ENCODE measurements at places on chromosomes 3 and 15.

GRCh38 chr3:50388016-50388719 is 28.8 kb upstream of the TMEM115 start:
- DNase-seq: no peak

- no peak for DNase-seq
Measured at GRCh38 chr3:178685591-178685906, 149.3 kb downstream of the KCNMB2 start.

- DNase-seq: no peak
Measured at GRCh38 chr3:13492048-13492447, 11.9 kb downstream of the HDAC11 start.

DNA sequence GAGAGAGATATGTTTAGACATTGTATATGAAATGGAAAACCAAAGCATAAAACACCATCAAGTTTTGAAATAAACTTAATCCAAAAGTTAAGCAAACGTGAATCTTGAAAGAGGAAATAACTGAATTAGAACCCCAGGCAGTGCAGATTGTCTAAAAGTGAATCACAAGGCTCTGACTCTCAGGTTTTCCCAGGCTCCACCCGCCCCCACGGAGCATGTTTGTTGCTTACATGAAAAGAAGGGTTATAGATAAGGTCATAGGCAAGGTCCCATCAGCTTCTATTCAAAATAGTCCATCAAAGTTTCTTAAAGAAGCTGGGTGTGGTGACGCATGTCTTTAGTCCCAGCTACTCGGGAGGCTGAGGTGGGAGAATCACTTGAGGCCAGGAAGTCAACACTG is 29.0 kb upstream of the SLMAP start:
- DNase-seq: no peak

DNA sequence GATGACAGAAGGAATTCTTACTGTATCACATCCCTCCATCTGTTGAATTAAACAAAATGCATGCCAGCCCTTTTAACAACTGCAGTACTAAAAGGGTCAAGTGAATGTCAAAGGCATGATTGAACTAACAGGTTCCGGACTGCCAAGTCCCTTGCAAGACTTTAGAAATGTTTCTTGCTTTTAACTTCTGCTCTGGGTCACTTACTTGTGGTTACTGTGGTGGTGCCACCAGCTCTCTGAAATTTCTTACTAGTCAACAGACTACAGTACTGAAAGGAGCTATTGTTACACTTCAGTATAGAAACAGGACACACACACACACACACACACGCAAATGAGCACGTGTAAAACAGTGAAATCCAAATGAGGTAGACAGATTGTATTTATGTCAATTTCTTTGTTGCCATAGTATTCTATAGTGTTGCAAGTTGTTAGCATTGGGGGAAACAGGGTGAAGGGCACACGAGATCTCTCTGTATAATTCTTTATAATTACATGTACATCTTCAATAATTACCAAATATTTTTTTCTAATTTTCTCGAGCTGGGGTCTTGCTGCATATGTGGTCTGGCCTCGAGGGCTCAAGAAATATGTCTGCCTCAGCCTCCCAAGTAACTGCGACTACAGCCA is 79.9 kb upstream of the SLC25A26 start:
- DNase-seq: no peak

GRCh38 chr3:179196098-179196497 is 47.9 kb downstream of the PIK3CA start:
- DNase-seq: no peak

- no peak for DNase-seq
Measured at GRCh38 chr3:45095916-45096526, 50.2 kb downstream of the CDCP1 start.

- DNase-seq: no peak
Measured at GRCh38 chr3:149224736-149225594, 3.3 kb upstream of the CP start.

GRCh38 chr3:179244878-179245277 is 6.0 kb downstream of the KCNMB3 start:
- no peak for DNase-seq

- DNase-seq: no peak
Measured at GRCh38 chr3:189849262-189849661, 218.1 kb downstream of the TP63 start.

GRCh38 chr3:168570404-168571155 is 474.9 kb upstream of the GOLIM4 start:
- no peak for DNase-seq

DNA sequence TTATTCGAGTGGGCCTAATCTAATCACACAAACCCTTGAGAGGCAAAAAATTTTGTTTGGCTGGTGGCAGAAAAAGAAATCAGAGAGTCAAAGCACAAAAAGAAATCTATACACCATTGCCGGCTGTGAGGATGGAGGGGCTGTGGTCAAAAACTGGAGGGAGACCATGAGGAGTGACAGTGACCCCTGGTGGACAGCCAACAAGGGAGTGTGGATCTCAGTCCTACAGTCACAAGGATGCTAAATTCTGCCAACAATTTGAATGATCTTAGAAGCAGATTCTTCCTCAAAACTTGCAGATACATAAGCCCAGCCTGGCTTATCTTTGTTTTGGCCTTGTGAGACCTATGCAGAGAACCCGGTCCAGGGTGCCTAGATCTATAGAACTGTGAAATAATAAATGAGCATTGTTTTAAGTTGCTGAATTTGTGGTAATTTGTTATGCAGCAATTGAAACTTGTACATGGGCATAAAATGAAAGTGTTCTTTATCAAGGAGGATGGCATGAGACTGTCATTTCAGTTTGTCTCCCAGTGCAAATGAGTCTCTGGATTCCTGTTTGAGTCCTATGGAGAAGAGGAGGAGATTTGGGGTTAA is 103.0 kb upstream of the ARHGEF26 start:
- peak; percentile 47 for DNase-seq

GRCh38 chr15:58546066-58546591 is 114.3 kb downstream of the LIPC start:
- DNase-seq: no peak

GRCh38 chr3:71069797-71070196 is 513.7 kb downstream of the FOXP1 start:
- DNase-seq: no peak

GRCh38 chr3:194472290-194472920 is 14.4 kb downstream of the ATP13A3 start:
- no peak for DNase-seq

All from SHP77 treated with DMSO at 0.1 percent for 48 hours (cell line).